ENCODE measurements at places on chromosomes 7 and 10.

- DNase-seq = no peak
Measured at GRCh38 chr10:126618466-126618865, 52.0 kb downstream of the C10orf90 start.

- no peak for DNase-seq
Measured at GRCh38 chr10:22455068-22455857, 110.0 kb downstream of the SPAG6 start.

- no peak for DNase-seq
Measured at GRCh38 chr10:122955892-122956291, 1.9 kb upstream of the C10orf88 start.

GRCh38 chr10:23869548-23869947 is 339.4 kb upstream of the KIAA1217 start:
- no peak for DNase-seq

GRCh38 chr7:27994639-27995038 is 186.0 kb downstream of the JAZF1 start:
- DNase-seq = no peak

GRCh38 chr10:68957284-68957615 is 1.3 kb downstream of the DDX21 start:
- no peak for DNase-seq

DNA sequence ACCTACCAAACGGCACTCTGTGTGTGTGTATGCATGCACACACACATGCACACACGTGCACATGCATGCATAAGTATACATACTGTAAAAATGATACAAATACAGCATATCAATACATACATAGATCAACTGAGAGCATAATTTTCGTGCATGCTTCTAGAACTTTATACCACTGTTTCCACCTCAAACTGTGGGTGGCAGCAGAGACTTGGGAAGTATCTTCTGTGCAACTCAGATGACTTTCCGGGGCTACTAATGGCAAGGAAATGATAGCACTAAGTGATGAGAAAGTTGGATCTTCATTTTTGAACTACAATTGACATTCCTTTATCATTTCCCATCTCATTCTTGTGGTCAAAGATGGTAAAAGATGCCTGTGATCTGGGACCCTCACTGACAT is 570.7 kb downstream of the REEP3 start:
- no peak for DNase-seq

DNA sequence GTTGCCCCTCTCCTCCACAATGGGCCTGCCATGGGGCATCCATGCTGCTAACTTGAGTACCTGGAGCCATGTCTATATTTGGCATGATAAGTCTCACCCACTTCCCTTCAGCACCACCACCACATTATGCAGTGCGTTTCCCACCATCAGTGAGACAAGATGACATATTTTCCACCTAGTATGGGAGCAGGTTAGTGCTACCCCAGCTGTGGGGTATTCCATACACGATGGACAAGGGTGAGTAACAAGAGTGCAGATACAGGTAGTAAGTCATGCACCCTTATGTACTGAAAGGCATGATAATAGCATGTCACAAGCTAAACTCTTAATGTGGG is 21.2 kb upstream of the OR2AE1 start:
- DNase-seq = no peak

GRCh38 chr7:16841681-16842080 is 36.9 kb upstream of the AGR2 start:
- no peak for DNase-seq
